ENCODE measurements at places on chromosomes 16 and 17.

DNA sequence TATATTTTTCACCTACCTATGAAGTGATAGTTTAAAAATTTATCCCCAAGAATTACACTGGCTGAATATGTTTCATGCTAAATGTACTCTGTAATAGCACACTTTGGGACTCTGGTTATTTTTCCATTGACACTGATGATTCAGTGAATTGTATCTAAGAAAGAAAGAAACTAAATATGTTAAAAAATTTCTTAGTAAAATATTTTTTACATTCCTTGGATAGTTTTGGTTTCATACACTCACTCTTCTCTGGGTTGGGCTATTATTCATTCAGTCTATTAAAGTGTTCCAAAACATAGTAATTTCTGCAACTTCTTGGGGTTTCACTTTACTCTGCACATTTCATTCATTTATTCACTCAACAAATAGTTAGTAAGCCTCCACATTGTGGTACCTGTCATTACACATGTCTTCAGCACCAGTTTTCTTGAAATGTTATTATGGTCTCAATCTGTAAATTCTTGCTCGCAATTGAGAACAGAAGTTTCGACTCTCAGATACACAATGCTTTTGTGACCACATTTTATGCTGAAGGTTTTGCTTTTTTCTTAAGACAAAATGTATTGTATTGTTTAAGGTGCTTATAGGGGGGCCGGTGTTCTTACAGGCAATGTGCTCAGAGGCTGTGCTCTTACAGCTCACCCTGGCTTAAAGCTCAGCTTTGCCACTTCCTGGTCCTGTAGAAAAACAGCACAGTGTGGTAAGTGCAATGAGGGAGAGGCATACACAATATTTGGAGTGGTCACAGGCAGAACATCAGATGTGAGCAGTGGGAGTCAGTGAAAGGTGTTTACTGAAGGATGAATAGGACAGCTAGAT, 17.4 kb downstream of the CNTNAP4 start:
- no peak for DNase-seq

DNA sequence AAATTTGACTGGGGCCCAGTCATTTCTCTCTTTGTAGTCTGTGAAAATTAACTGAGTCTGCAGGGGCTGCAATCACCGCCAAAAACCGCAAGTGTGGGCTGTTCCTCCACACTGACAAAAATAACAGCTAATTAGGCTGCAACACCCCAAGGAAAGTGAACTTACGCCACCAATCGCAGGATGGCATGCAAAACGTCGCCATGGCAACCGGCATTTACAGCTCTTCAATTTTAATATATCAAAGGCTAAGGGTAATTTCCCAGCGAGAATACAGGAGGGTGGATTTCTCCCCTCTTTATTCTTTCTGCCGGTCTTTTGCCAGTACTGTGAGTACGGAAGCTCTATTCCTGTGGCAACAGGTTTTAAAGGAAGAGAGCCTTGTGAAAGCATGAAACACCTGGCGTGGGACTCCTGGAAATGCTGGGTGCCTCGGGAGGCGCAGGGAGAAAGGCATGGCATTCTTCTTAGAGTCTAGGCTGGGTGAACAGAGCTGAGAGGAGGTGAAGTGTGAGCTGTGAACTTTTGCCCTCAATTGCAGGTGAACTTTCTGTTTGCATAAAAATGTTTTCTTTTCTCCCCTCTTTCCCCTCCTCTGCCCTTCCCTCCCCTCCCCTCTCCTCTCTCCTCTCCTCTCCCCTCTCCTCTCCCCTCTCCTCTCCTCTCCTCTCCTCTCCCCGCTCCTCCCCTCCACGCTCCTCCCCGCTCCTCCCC, 399.7 kb downstream of the XYLT1 start:
- peak; percentile 37 for DNase-seq

DNA sequence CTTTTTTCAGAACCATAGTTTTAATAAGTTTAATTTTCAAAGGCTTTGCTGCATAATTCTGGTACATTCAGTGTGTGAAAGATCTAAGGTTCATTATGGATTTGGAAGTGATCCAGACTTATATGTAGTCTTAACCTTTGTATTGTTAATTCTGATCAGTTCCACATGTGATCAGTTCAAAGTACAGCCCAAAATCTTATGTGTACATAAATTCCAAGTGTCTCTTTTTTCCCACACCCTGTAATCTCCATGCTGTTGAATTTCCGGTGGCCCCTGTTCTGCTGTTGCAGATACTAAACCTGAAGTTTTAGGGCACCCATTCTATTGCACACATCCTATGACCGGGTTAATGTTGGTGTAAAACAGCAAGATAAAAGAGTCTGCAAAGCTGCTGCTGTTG, 1147.5 kb upstream of the CDH8 start:
- DNase-seq: no peak

- DNase-seq: no peak
Observed at GRCh38 chr16:58393138-58393504, 850 bp downstream of the GINS3 start.

DNA sequence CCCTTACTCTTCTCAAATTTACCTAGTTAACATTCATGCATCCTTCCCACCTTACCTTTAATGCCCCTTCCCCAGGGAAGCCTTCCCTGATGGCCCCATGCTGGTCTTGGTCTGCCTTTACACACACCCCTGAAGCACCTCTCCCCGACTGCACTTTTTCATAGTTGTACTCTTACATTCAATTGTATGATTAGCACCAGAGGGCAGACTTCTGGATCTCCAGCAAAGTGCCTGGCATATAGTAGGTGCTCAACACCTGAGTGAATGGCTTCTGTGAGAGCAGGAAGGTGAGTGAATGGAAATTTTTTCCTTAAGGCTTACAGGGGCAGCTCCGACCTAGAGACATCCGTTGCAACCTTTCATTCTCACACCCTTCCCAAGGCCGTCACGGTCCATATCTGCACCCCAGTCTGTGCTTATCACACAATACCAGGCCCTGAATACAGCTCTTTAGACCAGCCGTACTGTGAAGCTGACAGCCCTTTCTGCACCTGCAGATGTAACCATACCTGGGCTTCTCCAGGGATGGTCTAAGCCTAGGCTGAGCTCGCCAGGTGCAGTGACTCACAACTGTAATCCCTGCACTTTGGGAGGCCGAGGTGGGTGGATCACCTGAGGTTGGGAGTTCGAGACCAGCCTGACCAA, 4.4 kb downstream of the PGAP3 start:
- DNase-seq: no peak

- no peak for DNase-seq
Observed at GRCh38 chr16:54318941-54319340, 32.4 kb upstream of the IRX3 start.

DNA sequence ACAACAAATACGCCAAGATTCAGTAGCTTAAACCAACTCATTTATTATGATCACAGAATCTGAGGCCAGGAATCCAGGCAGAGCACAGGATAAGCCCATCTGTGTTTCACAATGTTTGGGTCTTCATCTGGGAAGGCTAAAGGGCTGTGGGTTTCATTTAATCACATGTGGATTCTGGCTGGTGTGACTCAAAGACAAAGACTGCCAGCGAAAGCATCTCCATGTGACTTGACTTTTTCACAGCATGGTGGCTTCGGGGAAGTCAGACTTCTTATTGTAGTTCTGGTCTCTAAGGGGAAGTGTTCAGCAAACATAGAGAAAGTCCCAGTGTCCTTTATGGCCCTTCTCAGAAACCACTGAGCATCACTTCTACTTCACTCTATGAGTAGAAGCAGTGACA, 1014.4 kb upstream of the GOT2 start:
- DNase-seq: no peak

DNA sequence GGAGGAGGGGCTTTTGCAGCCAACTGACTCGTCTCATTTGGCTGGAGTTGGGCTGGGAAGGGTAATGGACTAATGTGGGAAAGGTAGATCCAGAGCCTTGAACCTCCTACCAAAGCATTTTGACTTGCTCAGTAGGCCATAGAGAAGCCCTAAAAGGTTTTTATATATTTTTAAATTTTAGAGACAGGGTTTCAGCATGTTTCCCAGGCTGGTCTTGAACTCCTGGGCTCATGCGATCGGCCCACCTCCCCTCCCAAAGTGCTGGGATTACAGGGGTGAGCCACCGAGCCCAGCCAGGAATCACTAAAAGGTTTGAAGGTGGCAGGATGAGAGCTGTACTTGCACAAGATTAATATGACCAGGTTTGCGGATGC, 2.0 kb upstream of the PITPNC1 start:
- DNase-seq: no peak

DNA sequence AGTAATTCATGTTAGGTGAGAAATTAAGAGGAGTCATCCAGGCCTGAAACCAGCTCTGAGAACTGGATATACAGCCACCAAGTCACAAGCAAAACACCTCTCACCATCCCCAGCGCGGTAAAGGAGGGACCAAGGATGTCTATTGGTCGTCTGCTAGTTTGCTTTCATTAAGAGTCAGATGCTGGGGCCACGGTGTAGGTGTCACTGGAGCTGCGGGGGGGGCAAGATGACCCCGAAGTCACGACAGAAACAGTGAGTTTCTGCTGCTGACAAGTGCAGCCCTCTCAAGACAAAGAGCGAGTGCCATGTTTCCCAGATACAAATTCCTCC, 790 bp downstream of the NCBP3 start:
- DNase-seq: no peak

- DNase-seq: no peak
Observed at GRCh38 chr17:78977997-78978973, 1.4 kb downstream of the LGALS3BP start.

GRCh38 chr16:57304169-57305061, 19.9 kb upstream of the PLLP start:
- DNase-seq: no peak

DNA sequence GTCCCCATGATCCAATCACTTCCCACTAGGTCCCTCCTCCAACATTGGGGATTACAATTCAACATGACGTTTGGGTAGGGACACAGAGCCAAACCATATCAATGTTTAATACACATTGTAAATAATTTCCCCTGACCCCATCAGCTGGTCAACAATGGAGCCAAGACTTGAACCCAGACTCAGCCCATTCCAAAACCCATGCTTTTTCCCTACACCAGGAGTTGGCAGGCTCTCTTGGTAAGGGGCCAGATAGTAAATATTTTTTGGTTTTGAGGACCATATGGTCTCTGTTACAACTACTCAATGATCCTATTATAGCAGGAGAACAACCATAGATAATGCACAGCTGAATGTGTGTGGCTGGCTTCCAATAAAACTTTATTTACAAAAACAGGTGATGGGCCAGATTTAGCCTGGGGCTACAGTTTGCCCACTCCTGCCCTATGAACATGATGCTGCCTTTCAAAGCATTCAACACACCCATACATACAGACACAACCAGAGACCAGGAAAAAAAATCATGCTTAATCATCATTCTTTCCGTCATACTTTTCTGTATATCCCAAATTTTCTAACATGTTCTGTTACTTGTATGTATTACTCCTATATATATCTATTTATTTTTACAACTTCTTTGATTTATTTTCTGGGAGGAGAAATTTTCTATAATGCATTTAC, 22.1 kb upstream of the MSI2 start:
- no peak for DNase-seq

GRCh38 chr17:27481327-27481726, 25.1 kb downstream of the KSR1 start:
- no peak for DNase-seq

DNA sequence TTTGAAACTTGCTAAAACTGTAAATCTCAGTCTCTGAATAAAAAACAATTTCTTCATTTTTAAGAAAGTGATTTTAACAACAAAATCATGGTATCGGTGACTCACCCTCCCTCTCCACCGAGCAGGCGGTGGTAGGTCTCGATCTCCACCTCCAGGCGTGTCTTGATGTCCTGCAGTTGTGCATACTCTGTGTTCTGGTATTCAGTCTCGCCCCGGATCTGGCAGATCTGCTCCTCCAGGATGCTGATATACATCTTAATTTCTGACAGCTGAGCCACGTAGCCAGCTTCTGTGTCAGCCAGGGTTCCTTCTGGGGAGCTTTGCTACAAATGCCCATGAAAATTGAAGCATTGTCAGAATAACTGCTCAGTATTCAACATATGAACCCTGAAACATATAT, 15.4 kb upstream of the KRT24 start:
- DNase-seq: no peak

DNA sequence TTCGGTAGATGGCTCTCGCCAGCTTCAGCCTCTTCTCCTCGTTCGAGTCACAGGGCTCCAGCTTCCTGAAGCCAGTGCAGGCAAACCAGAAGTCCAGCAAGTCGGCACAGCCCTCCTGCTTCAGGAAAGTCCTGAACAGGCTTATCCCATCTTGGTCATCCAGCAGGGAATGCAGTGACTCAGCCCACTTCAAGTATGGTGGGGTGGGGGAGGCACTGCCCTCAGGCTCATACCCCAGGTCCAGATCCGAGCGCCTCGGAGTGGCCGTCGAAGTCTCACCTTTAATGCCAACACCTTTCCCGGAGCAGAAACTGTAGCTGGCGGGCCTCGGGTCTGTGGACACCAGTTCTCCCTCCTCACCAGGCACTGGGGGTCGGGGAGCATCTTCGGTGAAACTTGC, 5.9 kb downstream of the AXIN1 start:
- no peak for DNase-seq

DNA sequence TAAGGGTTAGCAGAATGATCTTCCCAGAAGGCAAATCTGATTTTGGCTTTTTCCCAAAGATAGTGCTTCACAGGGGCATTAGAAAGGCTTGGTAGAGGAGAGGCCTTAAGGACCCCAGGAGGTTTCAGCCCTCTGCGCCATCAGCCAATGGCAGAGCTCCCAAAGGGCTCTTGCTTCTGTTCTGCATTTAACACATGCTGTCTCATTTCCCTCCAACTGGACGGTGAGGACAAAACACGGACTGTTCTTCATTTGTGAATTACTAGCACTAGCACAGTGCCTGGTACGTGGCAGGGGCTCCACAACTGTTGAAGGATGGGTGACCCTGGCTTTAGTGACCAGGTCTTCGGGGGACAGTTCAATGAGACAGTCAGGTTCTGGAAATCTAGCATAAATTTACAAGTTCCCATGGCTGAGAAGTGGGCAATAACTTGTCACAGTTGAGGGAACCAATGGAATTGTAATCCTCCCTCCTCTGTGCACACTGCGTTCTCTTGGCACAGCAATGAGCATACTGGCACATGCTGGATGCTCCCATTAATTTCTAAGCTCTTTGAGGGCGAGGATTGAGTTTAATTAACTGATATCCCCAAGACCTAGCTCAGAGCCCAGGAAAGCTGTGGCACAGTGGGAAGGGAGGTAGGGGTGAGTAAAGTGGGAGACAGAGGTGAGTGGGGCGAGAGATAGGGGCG, 45.4 kb downstream of the COG7 start:
- DNase-seq: no peak

DNA sequence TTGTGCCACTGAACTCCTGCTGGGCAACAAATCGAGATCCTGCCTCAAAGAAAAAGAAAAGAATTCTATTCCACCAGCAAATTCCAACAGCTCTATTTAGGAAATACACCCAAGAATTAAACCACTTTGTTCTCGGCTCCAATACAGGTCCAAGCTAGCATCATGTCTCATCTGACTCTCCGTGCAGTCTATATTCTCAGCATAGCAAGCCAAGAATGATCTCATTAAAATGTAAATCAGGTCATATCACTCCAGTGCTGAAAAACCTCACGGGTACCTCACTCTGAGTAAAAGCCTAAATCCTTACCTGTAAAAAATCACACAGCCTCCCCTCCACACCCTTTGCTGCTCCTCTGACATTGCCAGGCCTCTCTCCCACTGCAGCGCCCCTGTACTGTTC, 23.9 kb downstream of the UBE2G1 start:
- DNase-seq: no peak

Data from stimulated activated CD8-positive, alpha-beta memory T cell treated with anti-CD3 and anti-CD28 coated beads, Interleukin-7, amount 100 ng/mL, for 1 hour (primary cell).